Stimulated activated CD8-positive, alpha-beta memory T cell treated with anti-CD3 and anti-CD28 coated beads, Interleukin-15, amount 100 ng/mL, for 4 hours (primary cell): ENCODE measurements at places on chromosomes 3 and 15.

GRCh38 chr3:99774467-99774866 lies 43.2 kb upstream of the CMSS1 start:
- DNase-seq, result no peak

GRCh38 chr3:46865031-46865507 lies 1.8 kb upstream of the MYL3 start:
- no peak for DNase-seq

DNA sequence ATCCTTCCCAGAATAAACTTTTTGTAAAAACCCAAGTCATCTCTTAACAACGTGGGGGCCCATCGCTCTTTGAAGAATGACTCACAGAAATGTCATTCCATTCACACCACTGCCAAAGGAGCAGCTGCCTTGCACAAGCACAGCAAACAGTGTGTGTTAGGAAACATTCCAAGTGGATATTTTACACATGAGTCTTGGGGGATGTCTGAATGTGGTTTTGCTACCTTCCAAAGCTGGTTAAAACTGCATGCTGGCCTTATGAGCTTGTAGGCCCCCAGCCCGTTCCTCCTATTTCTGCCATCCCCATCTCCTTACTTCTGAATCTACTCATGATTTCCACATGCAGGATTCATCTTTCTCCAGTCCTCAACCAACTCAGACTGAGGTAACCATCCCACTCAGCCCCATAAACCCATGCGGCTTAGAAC lies 130.8 kb downstream of the CPNE4 start:
- no peak for DNase-seq

DNA sequence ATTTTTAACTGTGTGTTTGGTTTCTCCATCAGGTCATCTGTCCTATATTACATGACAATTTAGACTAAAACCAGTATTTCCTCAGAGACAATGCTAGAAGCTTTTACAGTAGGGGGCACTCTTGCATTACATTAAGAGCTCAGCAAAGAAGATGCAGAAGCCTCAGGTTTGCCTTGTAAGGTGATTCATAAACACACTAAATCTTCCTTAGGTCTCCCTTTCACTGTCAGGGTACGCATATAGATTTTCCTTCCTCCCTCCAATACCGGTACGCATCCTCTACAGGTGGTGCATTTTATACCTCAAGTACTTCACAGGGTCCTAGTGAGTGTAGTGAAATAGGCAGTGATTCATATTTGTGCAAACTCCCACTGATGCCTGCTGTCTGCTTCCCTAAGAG lies 46.5 kb downstream of the CD86 start:
- DNase-seq, result no peak

- DNase-seq, result peak; percentile 61
Measured at GRCh38 chr15:68818066-68818768, 2.5 kb downstream of the ANP32A start.

GRCh38 chr15:29821416-29822099 lies 710 bp downstream of the TJP1 start:
- no peak for DNase-seq

DNA sequence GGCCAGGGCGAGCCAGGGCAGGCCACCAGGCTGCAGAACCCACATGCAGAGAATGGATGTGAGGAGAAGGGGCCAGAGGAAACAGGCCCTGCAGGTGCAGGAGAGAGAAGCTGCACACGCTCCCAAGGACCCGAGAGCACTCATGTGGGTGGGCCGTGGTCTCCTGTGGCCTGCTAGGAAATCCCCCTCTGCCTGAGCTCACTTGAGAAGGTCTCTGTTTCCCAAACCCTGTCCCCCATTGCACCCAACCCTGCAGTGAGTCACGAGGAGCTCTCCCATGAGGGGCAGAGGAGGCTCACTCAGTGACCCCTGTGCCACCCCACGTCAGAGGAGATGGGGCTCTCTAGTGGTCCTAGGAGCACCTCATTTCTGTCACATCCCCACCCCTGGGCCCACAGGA lies 111.1 kb downstream of the KLF13 start:
- peak; percentile 49 for DNase-seq

DNA sequence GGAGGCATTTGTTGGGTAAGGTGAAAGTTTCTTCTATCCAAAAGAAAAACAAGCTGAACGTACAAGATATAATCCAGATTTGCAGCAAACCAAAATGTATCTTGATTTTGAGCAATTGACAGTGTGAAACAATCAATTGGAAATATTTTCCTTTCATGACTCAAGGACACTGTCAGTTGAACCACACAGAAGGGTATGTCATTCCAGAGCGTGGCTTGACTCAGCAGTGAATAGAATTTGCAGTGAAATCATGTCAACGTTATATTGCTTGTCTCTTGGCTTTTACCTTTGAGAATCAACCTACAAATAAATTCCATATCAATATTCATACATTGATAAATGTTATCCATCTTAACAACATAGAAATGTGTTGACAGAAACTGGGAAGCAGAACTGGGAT lies 78.2 kb downstream of the TM2D3 start:
- DNase-seq, result no peak

DNA sequence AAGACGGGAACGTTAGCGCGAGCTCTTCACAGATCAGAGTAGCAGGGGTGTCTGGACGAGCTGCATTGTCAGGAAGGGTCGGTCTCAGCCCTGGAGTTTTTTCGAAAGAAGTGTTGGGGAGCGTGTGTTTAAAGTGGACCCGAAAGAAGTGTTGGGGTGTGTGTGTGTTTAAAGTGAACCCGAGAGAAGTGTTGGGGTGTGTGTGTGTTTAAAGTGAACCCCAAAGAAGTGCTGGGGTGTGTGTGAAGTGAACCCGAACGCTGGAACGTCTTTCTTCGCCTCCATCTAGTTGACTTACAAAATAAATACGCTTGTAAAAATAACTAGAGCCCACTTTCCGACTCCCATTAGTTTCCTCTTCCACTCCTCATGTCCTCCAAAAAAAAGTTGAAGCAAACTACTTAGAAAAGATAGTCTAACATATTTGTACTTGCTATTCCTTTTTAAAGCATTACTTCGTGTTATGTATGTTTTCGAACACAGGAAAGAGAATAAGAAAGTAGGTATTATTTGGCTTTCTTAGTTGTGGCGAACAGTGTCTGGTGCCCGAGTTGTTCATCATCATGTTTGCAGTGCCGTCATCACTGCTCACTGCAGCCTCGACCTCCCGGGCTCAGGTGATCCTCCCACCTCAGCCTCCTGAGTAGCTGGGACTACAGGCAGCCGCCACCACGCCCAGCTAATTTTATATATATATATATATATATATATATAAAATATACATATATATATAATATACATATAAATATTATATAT lies 1.0 kb downstream of the LRCH3 start:
- DNase-seq, result peak; percentile 6

DNA sequence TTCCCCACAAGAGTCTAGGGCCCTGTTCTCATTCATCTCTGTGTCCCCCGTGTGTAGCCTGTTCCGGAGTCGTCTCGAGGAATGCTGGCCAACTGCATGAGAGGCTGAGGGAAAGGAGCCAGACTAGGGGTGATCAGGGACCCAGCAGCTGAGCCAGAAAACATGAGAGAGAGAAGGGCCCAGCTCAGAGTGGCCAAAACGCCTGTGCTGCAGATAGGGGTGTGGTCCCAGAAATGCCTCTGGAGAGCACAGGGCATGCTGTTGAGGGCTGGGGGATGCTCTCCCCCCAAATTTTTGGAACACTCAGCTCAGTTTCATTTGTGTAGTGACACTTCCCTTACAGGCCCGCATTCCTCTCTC lies 14.1 kb downstream of the CYP1A2 start:
- no peak for DNase-seq

GRCh38 chr3:15043408-15044171 lies 21.5 kb downstream of the MRPS25 start:
- DNase-seq, result no peak

GRCh38 chr15:82231842-82232241 lies 30.7 kb downstream of the EFL1 start:
- DNase-seq, result no peak

DNA sequence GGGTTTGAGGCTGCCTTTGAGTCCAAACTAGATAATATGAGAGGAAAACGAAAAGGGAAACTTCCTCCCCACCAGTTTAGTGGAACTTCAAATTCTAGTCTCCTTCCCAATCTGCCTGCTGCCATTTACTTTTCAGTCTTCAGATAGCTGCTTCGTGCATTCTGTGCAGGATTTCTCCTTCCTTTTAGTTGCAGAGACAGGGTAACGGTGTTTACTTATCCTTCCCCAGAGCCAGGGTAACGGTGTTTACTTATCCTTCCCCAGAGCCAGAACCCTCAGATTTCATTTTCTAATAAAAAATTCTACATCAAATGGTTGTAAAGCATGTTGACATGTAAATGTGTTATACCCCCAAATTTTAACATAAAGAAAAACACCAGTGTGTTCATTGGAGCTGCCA lies 282.6 kb downstream of the VPS13C start:
- DNase-seq, result no peak

GRCh38 chr15:38611228-38611627 lies 46.6 kb upstream of the RASGRP1 start:
- no peak for DNase-seq

- no peak for DNase-seq
Measured at GRCh38 chr15:35115155-35115725, 30.1 kb upstream of the NANOGP8 start.

DNA sequence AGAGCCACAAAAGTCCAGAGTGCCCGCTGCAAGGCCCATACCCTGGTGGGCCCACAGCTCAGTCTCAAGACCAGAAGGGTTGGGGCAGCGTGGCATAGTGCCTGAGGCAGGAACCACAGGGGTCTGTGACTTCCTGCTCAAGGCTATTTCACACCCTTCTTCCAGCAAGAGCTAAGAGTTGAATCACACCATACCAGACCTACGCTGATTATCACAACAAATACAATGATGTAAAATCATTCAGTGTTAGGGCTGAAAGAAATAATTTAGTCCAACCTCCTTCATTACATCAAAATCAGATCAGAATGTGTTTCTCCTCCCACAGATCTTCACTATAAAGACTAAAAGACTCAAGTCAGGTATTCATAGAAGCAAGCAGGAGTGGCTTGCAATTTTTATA lies 27.8 kb upstream of the ST8SIA2 start:
- DNase-seq, result no peak

- no peak for DNase-seq
Measured at GRCh38 chr15:100107606-100108225, 234.1 kb downstream of the ADAMTS17 start.

DNA sequence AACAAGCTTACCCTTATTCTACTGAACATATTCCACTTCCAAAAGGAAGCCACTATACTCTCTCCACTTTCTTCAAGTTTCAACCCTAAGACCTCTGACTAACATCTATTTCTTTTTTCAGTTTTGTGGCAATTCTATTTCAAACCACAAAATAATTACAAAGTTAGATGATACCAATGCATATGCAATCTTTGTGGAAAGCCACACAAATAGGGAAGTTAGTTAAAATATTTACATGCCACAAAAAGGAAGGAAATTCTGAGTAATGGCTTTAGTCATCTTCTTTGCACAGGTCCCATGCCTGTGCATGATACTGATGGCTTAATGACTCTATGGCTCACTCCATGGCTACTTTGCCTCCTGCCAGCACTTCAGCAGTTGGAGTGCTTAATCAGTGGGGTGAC lies 57.0 kb upstream of the MCTP2 start:
- DNase-seq, result no peak

DNA sequence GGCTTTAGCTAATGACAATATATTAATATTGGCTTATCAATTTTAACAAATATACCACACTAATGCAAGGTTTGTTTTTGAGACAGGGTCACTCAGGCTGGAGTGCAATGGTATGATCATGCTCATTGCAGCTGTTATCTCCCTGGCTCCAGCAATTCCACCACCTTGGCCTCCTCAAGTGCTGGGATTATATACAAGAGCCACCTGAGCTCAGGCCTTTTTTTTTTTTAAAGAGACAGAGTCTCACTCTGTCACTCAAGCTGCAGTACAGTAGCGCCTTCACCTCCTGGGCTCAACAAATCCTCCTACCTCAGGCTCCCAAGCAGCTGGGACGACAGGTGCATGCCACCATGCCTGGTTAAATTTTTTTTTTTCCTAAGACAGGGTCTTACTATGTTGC lies 11.7 kb downstream of the DLG1 start:
- DNase-seq, result no peak

- DNase-seq, result no peak
Measured at GRCh38 chr3:188822411-188822810, 349.4 kb upstream of the TPRG1 start.

DNA sequence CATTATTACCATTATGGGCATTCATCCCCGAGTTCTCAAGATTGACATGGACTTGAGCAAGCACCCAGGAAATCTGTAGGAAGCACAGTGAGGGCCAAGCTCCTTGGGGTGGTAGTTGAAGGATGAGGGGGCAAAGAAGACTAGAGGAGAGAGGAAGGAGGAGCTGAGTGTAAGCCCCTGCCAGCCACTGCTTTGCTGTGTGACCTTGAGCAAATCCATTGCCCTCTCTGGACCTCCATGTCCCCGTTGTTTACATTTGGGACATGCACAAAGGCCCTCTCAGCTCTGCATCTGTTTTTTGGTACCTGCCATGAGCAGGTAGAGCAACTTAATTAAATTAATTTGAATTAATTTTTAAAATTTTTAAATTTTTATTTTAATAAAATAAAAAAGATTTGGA lies 33.5 kb upstream of the SLC6A6 start:
- no peak for DNase-seq
